Activated T-cell treated with anti-CD3 and anti-CD28 coated beads for 48 hours (primary cell): ENCODE measurements at places on chromosomes 5 and 9.

- DNase-seq, result peak; percentile 7
These were observed 482.9 kb downstream of the AGTPBP1 start for GRCh38 chr9:85258823-85259370.

- no peak for DNase-seq
These were observed 390.4 kb downstream of the ARHGEF28 start for GRCh38 chr5:74016373-74016772.

DNA sequence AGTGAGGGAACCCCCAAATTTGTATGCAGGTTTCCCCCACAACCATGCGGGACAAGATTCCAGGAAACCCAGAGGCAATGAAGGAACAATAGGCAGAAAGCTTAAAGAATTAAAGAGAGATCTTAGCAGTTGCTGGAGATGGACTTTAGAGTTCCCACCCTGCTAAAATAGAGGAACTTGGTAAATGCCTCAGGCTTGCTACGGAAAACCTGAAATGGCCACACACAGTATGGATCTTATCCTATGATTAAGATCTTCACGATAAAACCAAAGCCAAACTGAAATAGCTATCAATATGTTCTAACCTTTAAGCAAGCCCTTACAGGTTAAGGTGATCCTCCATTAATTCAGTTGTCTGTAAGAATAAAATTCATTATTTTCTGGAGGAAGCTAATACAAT, 148.3 kb downstream of the RANBP17 start:
- DNase-seq, result no peak

DNA sequence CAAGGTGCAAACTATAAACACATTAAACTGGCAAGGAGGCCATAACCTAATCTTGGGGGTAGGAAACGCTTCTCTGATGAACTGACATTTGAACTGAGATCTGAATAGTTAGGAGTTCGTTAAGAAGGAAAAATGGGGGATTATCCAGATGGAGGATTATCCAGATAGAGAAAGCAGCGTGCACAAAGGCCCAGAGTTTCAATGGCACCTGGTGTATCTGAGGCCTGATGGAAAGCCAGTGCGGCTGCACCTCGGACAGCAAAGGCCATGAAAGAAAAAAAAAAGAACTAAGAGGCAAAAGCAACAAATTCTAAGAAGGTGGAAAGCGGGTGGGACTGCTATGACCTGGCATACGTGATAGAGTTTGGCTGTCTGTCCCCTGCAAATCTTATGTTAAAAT, 13.0 kb upstream of the CTNNAL1 start:
- DNase-seq, result no peak

DNA sequence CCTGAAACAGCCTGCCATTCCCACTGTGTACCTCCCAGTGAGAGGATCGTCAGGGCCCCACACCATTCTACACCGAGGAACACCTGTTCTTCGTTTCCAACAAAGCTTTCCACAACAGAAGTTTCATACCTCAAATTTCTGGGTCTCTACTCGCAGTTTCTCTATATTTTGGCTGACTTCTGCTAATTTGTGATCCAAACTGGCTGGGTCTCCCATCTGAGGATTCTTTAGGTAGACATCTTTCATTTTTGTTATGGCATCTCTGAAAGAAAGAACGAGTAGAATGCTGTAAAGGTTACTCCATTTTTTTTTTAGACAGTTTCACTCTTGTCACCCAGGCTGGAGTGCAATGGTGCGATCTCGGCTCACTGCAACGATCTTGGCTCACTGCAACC, 67.5 kb downstream of the USP20 start:
- DNase-seq, result no peak

DNA sequence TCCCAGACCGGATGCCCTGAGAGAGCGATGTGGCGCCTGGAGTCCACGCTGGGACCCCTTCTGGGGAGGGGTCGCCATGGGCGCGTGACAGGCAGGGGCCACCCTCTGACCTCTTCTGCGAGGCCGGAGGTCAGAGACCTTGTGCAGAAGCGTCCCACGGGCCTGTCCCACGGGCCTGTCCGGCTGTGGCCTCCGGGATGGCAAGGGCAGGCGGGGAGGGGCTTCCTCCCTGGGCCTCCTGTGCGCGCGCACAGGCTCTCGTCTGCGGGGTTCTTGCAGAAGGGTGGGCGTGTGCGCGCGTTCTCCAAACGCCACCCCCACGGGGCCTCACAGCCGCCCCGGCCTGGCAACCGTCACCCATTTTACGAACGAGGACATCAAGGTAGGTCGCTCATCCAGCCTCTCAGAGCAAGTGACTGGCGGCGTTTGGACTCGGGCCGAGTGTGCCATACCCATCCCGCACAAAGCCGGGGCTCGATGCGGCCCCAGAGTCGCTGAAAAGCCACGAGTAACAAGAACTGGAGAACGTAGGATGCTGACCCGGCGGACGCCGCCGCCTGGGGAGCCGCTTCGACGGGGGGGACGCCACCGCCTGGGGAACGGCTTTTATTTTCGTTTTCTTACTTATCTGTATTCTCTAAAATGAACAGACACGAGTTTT, 897 bp downstream of the AHRR start:
- DNase-seq, result no peak

- DNase-seq, result no peak
These were observed 118.0 kb upstream of the BRINP1 start for GRCh38 chr9:119487118-119487827.

DNA sequence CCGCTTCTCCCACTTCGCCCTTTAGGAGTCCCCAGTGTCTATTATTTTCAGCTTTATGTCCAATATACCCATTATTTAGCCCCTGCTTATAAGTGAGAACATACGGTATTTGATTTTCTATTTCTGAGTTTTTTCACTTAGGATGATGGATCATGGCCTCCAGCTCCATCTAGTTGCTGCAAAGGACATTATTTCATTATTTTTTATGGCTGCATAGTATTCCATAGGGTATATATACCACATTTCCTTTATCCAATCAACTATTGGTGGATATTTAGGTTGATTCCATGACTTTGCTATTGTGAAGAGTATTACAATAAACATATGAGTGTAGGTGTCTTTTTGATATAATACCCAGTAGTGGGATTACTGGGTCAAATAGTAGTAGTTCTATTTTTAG, 162.9 kb downstream of the FER start:
- no peak for DNase-seq

- DNase-seq, result no peak
These were observed 56.7 kb upstream of the FOXB2 start for GRCh38 chr9:76962732-76963131.

- DNase-seq, result no peak
These were observed 79.8 kb upstream of the SPATA31D4 start for GRCh38 chr9:81848472-81848871.

GRCh38 chr9:92294297-92294676, 790 bp upstream of the IARS1 start:
- no peak for DNase-seq

DNA sequence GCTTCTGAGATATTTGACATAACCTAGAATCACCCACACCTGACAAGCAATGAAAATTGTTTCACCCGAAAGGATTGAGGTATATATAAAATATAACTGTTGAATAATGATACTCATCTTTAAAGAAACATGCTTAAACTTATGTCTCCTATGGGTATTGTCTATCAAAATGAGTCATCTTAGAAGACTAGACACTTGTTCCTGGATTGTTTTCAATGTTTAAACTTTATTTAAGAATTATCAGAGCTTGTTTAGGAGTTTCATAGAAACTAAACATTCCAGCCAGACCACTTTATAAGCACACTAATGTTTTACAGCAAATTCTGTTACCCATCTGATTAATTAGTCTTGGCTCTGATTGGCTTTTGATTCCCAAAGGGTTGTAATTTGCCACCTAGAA, 19.6 kb downstream of the NFX1 start:
- no peak for DNase-seq

DNA sequence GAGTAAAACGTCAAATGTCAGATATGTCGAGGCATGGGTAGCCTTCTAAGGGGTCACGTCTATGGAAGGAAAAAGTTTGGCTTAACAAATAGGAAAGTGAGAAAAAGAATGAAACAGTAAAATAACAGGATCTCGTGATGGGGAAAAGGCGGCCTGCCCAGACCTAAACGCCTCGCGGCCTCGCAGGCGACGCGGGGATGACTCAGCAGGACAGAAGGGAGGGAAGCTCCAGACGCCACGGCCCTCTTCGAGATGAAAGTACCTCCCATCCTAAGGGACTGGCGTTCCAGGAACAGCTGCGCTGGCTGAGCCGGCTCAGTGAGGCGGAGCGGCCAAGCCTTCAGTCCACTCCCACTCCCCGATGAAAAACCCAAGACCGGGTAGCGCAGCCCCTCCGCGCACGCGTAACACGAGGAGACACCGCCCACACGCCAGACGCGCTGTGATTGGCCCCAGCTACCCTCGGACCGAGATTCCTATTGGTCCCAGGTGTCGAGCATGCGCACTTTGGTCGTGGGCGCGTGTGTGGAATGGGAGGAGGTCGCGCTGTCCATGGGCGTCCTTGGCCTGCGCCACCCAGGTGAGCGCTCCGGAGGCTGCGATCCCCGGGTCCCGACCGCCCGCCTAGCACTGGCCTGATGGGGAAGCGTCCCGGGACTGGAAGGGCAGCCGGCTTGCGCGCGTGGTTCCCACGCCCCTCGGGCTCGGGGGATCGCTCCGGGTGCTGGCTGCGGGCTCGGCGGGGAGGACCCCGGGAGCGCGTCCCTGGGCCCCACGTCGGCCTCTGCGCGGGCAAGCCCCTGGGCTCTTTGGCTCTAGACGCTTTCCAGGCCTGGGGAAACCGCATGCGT, 588.5 kb downstream of the MTRR start:
- DNase-seq, result peak; percentile 77

DNA sequence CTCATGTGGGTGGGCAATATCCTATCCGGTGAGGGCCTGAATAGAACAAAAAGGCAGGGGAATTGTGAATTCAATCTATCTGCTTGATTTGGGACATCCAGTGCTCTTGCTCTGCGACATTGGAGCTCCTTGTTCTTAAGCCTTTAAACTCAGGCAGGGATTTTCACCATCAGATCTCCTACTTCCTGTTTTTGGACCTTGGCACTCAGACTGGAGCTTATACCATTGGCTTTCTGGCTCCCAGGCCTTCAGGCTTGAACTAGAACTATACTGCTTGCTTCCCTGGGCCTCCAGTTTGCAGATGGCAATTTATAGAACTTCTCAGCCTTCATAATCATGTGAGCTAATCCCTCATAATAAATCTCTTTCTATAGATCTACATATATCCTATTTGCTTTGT, 134.3 kb upstream of the CLINT1 start:
- DNase-seq, result no peak

GRCh38 chr5:154103233-154103632, 64.5 kb downstream of the MFAP3 start:
- DNase-seq, result no peak

GRCh38 chr9:130426883-130427282, 17.9 kb upstream of the ASS1 start:
- DNase-seq, result no peak

- no peak for DNase-seq
These were observed 34.7 kb upstream of the NMUR2 start for GRCh38 chr5:152439791-152440190.

GRCh38 chr5:136781464-136781863, 416.1 kb upstream of the TRPC7 start:
- no peak for DNase-seq

DNA sequence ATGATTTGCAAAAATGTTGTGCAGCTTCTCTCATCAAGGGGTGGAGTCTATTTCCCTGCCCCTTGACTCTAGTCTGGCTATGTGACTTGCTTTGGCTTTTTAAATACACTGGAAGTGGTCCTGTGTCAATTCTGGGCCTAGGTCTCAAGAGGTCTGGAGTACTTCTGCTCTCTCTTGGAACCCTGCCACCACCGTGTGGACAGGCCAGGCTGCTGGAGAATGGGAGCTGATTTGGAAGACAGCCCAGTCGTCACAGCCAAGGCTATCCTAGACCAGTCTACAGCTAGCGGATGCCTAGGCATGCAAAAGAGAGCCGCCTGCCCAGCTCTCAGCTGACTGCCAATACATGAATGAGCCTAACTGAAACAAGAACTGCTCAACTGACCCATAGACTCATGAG, 56.7 kb upstream of the CLINT1 start:
- DNase-seq, result no peak

GRCh38 chr5:103205991-103206700, 52.4 kb upstream of the MACIR start:
- DNase-seq, result no peak

DNA sequence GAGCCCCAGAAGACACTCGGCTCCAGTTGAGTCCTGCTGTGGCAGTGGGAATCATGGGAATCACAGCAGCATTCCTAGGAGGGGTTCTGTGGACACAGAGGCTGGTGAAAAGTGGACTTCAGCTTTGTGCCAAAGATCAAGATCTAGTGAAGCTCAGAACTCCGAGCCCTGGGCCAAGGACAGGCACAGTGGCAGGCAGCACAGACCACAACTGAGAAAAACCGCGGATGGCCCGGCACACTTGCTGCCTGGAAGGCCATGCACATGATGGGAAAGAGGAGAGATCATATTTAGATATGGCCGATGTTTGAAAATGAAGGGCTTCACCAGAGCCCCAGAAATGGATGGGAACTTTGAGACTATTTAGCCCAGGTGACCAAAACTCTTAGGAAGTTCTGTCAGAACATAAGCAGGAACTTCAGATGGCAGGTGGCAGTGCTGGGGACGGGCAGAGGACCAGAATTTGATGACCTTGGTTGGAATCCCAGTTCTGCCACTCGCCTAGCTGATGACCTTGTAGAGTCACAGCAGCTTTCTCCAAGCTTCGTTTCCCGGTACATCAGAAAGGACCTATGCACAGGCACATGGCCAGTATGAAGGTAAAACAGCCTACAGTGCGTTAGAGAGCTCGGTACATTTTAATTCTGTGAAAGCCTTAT, 18.0 kb downstream of the BARHL1 start:
- DNase-seq, result no peak

- DNase-seq, result no peak
These were observed 9.6 kb upstream of the DBN1 start for GRCh38 chr5:177483042-177483441.

GRCh38 chr9:33884856-33885701, 68.1 kb downstream of the UBE2R2 start:
- DNase-seq, result no peak

DNA sequence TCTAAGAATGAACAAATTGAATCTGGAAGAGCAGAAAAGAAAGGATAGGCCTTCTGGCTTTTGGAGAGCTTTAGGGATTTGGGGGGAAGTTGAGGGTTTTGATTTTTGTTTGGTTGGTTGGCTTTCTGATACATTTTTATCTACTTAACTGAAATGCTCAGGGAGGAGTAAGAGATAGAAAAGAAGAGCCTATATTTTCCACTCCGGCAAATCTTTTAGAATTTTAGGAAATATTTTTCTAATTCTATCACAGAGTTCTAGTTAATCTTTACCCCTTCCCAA, 25.8 kb upstream of the FST start:
- no peak for DNase-seq

- no peak for DNase-seq
These were observed 21.0 kb downstream of the PLAC8L1 start for GRCh38 chr5:146084376-146084775.

DNA sequence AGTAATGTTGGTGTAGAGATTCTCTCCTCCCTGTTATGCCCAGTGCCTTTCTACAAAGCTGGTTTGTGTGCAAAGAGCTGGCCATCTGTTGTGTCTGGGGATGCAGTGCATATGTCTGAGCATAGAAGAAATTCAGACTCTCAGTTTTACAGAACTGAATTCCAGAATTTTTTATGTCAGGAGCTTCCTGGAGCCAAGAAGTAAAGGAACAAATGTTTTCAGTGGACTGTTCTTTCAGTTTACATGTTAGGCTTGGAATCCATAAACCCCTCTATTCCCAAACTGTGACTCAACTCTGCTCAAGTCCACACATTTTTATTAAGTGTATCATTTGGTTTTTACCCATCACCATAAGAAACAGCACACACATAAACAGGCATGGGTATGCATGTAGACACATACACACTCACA, 366.0 kb downstream of the BRINP1 start:
- no peak for DNase-seq
